ENCODE measurements at places on chromosomes 11 and 22. TPM values are rescaled to one million over a fixed set of nuclear protein-coding genes. Genes with fewer than 3 reads are reported as not detected.
A peak's percentile ranks its signal among the peaks of the same experiment; 100 is the strongest.

DNA sequence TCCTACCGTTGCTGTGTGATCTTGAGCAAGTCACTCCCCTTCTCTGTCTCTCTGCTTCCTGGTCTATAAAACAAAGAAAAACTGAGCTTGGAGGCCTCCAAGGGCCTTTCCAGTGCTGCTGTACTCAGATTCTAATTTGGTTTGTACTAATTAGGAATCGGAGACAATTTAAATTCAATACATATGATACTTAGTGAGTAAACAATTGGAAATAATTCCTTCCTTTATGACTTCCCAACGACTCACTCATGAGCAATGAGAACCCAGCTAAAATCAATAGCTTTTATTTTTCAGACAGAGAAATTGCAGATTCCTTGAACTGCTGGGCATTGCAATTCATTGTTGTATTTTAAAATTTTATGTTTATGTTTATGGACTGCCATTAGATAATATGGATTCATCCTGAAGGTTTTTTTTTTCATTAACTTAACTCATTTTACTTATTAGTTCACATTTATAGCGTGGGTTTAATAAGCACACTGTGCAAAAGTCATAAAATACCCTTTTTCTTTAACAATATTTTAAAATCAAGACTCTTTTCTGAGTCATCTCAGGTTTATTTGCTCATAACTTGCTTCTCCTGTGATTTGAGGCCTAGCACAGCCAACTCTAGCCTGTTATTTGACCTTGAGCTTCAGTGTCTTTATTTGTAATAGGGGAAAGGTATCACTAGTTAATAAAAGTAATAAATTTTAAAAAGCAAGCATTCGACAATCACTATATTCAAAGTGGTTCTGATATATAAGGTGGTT, 95.8 kb downstream of the TP53I11 start:
- no peak overlapping the region for H3K27ac ChIP-seq
- H3K4me1 ChIP-seq, result no peaks in the 10 kb centered on the region
- no peak overlapping the region for H3K4me3 ChIP-seq
- DNase-seq, result no peak
- H3K27me3 ChIP-seq, result no peaks in the 10 kb centered on the region

DNA sequence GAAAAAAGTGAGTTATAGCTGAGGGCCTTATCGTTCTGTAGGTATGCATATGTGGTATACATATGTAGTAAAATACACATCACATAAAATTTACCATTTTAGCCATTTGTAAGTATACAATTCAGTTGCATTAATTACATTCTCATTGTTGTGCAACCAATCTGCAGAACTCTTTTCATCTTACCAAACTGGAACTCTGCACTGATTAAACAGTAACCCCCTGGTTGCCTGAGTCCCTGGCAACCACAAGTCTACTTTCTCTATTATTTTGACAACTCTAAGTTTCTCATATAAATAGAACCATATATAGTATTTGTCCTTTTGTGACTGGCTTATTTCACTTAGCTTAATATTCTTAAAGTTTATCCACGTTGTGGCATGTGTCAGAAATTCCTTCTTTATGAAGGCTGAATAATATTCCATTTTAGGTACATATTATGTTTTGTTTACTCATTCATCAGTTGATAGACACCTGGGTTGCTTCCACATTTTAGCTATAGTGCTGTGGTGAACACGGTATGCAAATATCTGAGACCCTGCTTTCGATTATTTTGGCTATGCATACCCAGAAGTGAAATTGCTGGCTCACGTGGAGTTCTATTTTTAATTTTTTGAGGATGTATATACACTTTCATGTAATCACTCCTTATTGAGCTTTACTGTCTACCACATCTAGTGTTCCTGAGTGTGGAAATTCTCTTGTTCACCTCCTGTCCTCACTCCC, 1.6 kb upstream of the DDX10 start:
- H3K4me1 ChIP-seq, result peaks cover 15% of the 10 kb centered on the region
- H3K36me3 ChIP-seq, result no peaks in the 10 kb centered on the region
- no peak for DNase-seq
- H3K27ac ChIP-seq, result no peak overlapping the region
- no peak overlapping the region for H3K4me3 ChIP-seq

- H3K27ac ChIP-seq, result no peak overlapping the region
- DNase-seq, result no peak
- H3K27me3 ChIP-seq, result no peaks in the 10 kb centered on the region
- peaks cover 19% of the 10 kb centered on the region for H3K4me1 ChIP-seq
Measured at GRCh38 chr11:116371146-116371545, 401.6 kb downstream of the BUD13 start.

- no peaks in the 10 kb centered on the region for H3K4me1 ChIP-seq
Measured at GRCh38 chr11:83815736-83816135, 529.6 kb upstream of the CCDC90B start.

DNA sequence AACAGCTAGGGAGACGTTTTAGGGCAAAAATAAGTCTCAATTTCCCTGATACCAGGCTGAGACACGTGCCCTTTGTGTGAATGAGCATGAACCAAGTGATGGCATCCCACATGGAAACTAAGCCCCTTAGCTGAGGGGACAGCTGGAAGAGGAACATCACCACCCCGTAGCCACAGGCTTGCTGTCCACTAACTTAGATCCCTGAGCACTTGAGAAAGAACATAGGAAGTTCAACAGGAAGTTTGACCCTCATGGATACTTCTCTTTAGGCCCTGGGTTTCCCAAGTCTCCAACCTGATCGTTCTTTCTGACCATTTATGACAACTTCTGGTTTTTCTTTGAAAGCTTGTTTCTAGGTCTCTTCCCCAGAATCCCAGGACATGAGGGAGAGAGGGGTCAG, 11.6 kb upstream of the CKAP5 start:
- no peaks in the 10 kb centered on the region for H3K36me3 ChIP-seq
- no peaks in the 10 kb centered on the region for H3K27me3 ChIP-seq
- H3K4me1 ChIP-seq, result no peaks in the 10 kb centered on the region
- H3K27ac ChIP-seq, result no peak overlapping the region

- H3K4me3 ChIP-seq, result no peak overlapping the region
- H3K4me1 ChIP-seq, result 0 out of 2 replicates have a peak, but pooled peaks cover 3% of the 10 kb centered on the region
- peaks cover 18% of the 10 kb centered on the region for H3K36me3 ChIP-seq
- no peaks in the 10 kb centered on the region for H3K27me3 ChIP-seq
- DNase-seq, result peak; percentile 35
Measured at GRCh38 chr11:118899706-118900360, 16.1 kb downstream of the CXCR5 start.

- DNase-seq, result no peak
- no peak overlapping the region for H3K4me3 ChIP-seq
- peaks cover 12% of the 10 kb centered on the region for H3K4me1 ChIP-seq
- no peaks in the 10 kb centered on the region for H3K27me3 ChIP-seq
- H3K27ac ChIP-seq, result peak overlapping the region; percentile 75
Measured at GRCh38 chr22:41410311-41410751, 28.6 kb downstream of the TEF start.

The CRYAB gene
- 1.1 TPM for total RNA-seq

The YPEL4 gene
- total RNA-seq, result 0.32 TPM

The KLHL35 gene
- total RNA-seq, result 51.4 TPM

The VWA5A gene
- 1.3 TPM for total RNA-seq

The DSCAML1 gene
- total RNA-seq, result not detected

All from Caco-2 (cell line).